ENCODE measurements at places on chromosomes 7 and 10.

DNA sequence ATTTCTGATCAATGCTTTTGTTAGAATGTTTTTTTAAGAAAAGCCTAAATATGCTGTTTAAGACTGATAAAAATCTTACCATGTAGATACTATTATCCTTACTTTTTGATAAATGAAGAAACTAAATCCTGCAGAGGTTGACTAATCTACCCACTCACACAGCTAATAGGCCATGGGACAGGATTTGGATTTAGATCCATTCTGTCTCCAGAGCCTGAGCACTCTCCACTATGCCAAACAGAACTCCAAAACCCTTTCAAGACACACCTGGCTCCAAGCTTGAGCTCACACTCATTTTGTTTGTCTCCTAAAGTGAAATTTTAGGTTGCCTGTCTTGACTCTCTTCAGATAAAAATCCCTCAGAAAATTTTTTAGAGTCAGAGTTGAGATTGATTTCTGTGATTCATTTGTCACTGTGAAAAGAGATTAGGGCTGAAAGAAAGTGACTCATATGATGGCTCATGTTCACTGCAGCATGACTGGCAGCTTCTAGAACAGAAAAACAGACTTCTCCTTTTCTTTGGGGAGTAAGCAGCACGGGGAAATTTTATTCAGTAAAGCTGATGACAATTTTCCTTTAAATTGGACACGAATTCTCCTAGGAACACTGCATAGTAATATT lies 132.3 kb upstream of the POT1 start:
- no peak for DNase-seq

GRCh38 chr7:19465861-19466260 lies 243.0 kb downstream of the POLR1F start:
- DNase-seq = no peak

- DNase-seq = no peak
These were observed 117.3 kb downstream of the HIPK2 start for GRCh38 chr7:139660317-139661042.

GRCh38 chr10:123678376-123678775 lies 12.2 kb downstream of the GPR26 start:
- no peak for DNase-seq

DNA sequence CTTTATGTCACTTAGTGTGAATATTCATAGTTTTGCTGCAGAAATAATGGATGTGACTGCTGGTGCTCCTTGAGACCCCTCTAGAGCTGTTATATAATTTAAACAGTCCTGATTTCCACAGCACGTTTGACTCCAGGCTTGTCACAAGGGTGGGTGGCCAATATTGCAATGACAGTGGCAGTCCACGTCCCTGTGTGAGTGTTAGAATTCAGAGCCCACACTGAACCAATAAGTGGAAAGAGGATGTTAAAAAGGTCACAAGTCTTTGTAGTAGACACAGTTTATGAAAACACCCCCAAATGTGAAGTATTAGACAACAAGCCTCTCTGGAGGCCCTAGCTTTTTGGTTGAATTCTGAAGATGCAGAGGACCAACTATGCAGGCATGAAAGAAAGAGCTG lies 2.0 kb downstream of the PPP1R17 start:
- no peak for DNase-seq

- DNase-seq = no peak
These were observed 520.4 kb upstream of the CELF2 start for GRCh38 chr10:10497245-10497644.

GRCh38 chr10:12643279-12643678 lies 293.9 kb downstream of the CAMK1D start:
- DNase-seq = no peak

DNA sequence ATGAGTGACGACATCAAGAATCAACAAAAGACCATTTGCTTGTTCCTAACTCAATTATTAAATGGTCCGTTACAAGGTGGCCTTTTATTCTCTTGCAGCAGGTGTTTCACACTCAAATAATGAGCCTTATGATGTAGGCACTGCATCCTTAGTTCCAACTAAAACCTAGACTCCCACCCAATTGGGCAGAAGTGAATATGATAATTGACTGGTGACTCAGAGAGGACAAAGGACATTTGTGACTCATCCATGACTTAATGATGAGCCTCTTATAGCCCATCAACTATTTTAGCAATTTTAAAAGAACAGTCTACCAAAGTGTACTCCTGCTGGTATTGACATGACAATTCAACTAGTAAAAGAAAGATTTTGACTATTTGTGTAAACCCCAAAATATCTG lies 1027.8 kb upstream of the PHF14 start:
- no peak for DNase-seq

- DNase-seq = no peak
These were observed 15.9 kb downstream of the FAM53B start for GRCh38 chr10:124728071-124728829.

DNA sequence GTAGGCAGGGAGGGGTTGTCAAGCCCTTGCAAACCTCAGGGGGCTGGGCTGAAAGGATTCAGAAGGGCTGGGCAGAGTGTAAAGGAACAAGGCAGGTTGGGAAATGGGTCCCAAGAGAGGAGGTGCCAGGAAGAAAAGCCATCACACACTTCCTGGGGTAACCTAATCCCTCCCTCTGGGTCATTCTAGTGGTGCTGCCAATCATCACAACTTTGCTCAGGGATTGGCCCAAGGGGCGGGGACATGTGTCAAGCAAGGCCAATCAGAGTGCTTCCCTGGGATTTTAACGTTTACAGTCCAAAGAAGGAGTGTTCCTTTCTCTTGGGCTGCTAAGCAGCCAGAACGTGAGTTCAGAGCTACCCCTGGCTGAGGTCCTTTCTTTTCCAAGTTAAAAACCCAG lies 57.1 kb upstream of the NPTX2 start:
- no peak for DNase-seq

DNA sequence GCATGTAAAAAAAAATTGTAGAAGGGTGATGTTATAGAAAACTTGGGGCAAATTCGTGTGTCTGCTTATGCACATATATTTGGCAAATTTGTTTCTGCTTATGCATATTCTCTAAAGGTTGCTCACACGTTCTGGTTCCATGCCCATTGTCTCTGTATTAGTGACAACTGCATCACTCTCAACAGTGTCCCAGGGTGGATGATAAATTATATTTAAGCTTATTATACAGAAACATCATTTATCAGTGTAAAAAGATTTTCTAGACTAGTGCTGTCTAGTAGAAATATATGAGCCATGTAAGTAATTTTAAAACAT lies 4.1 kb downstream of the STK31 start:
- no peak for DNase-seq
